ENCODE measurements at places on chromosomes 2 and 18. TPM values are rescaled to one million over a fixed set of nuclear protein-coding genes. Genes with fewer than 3 reads are reported as not detected.

DNA sequence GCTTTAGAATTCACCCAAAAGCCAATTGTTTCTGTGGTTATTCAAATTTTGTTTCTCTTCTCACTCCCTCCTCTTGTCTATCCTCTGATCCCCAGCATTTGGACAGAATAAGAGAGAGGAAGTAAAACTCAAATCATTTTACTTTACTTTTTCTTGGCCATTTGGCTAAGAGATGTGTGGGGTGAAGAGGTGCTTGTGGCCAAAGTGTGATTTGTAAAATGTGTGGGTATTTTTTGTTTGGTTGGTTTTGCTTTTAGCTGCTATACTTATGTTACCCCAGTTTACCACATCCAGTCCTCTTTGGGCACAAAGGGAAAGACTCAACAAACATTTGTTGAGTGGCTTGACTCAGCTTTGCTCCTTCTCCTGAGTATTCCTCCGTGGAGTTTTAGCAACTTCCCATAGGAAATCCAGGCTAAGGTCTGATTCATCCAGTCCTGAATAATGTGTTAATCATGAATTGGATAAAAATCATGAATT, 109.1 kb upstream of the CYP1B1 start:
- H3K27ac ChIP-seq, result no peak overlapping the region
- no peak overlapping the region for H3K4me3 ChIP-seq
- H3K27me3 ChIP-seq, result no peaks in the 10 kb centered on the region
- DNase-seq, result no peak
- no peaks in the 10 kb centered on the region for H3K4me1 ChIP-seq

GRCh38 chr2:135798275-135798705, 38.7 kb downstream of the LCT start:
- no peak overlapping the region for H3K4me3 ChIP-seq
- no peaks in the 10 kb centered on the region for H3K27me3 ChIP-seq
- H3K27ac ChIP-seq, result no peak overlapping the region

GRCh38 chr2:37635504-37636380, 35.7 kb downstream of the CDC42EP3 start:
- H3K4me3 ChIP-seq, result no peak overlapping the region
- no peaks in the 10 kb centered on the region for H3K27me3 ChIP-seq

DNA sequence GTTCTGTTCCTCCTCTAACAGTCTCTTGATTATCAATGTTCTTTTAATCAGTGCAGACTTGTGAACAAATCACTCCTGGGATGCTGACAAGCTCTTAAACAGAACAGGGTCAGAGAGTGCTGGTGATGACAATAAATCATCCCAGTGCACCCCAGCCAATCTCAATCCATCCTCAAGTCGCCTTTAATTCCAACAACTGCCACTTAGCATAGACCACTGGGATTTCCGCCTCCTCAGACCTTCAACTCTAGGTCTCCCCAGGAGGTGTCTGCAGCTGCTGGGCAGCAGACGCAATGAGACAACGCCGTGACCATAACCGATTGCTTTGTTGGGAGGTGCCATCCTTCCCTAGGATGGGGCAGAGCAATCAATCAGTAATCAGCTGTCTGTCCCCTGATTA, 184.2 kb upstream of the ACAA2 start:
- no peaks in the 10 kb centered on the region for H3K27me3 ChIP-seq
- no peak overlapping the region for H3K4me3 ChIP-seq
- DNase-seq, result no peak
- no peaks in the 10 kb centered on the region for H3K36me3 ChIP-seq
- no peak overlapping the region for H3K27ac ChIP-seq
- H3K4me1 ChIP-seq, result no peaks in the 10 kb centered on the region

GRCh38 chr2:126643431-126643830, 12.5 kb upstream of the GYPC start:
- H3K27me3 ChIP-seq, result no peaks in the 10 kb centered on the region
- peak; percentile 23 for DNase-seq
- peaks cover 7% of the 10 kb centered on the region for H3K4me1 ChIP-seq
- H3K27ac ChIP-seq, result no peak overlapping the region
- H3K36me3 ChIP-seq, result no peaks in the 10 kb centered on the region

DNA sequence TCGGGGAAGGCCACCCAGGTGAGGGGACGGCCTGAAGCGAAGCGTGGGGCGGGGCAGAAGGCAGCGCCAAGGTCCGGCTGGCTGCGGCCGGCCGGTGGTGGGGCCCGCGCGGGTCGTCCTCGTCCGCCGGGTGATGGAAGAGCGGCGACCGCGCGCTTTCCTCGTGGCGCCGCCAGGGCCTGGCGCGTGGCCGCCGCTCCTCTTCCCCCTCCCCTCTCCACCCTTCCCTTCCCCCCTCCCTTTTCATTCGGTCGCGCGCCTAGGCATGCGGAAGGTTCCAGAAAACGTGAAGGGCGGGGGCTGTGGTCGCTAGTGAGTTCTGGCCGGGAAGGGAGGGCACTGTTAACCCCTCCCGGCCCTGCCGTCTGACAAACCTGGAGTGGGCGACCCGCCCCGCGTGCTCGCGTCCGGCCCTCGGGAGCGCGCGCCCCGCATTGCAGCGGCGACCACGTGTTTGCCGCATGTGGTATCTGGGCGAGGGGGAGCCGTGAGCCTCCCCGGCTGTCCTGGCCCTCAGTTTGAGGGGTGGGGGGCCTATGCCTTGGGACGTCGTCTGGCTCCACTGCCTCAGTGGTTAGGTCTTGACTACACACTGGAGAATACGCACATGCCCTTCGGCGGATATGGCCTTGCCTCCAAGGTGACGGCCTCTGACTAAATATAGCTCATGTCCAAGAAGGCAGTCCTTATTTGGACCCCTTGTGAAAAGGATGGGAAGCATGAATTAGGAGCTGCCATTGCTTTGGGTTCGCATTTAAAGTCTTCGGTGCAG, 579 bp downstream of the MAT2A start:
- peak overlapping the region; percentile 72 for H3K4me3 ChIP-seq
- H3K4me1 ChIP-seq, result peaks cover 43% of the 10 kb centered on the region

- H3K27me3 ChIP-seq, result peaks cover 11% of the 10 kb centered on the region
- no peaks in the 10 kb centered on the region for H3K4me1 ChIP-seq
- no peak for DNase-seq
- H3K36me3 ChIP-seq, result no peaks in the 10 kb centered on the region
Measured at GRCh38 chr2:240237609-240238174, 97.2 kb upstream of the OTOS start.

GRCh38 chr18:66994790-66995189, 390.9 kb upstream of the CDH19 start:
- DNase-seq, result no peak
- H3K27ac ChIP-seq, result no peak overlapping the region
- no peaks in the 10 kb centered on the region for H3K36me3 ChIP-seq
- H3K27me3 ChIP-seq, result no peaks in the 10 kb centered on the region
- no peaks in the 10 kb centered on the region for H3K4me1 ChIP-seq

DNA sequence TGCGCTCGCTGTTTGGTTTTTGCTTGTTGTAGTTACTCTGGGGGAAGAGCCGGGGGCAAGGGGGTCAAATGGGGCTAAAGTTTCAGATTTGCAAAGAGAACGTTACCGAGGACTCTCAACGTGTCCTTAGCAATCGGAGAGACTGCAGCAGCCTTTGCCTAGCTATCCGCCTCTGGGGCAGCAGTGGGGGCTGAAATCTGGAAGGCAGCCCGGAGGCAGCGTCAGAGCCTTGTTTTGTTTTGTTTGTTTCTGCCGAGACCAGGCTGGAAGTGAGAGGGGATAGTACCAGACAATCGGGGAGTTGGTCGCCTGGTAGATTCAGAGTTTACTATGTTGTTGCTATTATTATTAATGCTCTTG, 1.2 kb downstream of the CDH20 start:
- no peak overlapping the region for H3K27ac ChIP-seq
- peak overlapping the region; percentile 87 for H3K4me3 ChIP-seq
- peaks cover 64% of the 10 kb centered on the region for H3K27me3 ChIP-seq
- H3K4me1 ChIP-seq, result peaks cover 11% of the 10 kb centered on the region

DNA sequence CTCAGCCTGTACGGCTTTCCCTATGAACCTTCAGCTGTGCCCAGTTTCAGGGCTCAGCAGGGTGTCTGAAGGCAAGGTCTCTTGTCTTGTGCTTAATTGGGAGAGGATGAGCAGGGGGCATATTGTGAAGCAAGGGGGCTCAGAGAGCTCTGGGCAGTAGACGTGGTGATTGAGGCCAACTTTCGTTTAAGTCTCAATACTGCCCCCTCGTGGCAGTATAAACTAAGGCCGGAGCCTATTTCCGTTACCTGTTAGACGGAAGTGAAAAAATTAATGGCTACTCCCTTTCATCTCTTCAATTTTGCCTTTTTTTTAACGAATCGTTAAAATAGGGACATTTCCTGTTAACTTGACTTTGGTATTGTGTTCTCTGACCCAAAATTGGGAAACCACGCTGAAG, 193.4 kb downstream of the TDRD15 start:
- no peaks in the 10 kb centered on the region for H3K27me3 ChIP-seq
- H3K36me3 ChIP-seq, result no peaks in the 10 kb centered on the region
- peaks cover 6% of the 10 kb centered on the region for H3K4me1 ChIP-seq
- DNase-seq, result peak; percentile 86

- no peak overlapping the region for H3K4me3 ChIP-seq
- H3K27me3 ChIP-seq, result no peaks in the 10 kb centered on the region
- H3K27ac ChIP-seq, result no peak overlapping the region
- no peaks in the 10 kb centered on the region for H3K4me1 ChIP-seq
- DNase-seq, result no peak
- H3K36me3 ChIP-seq, result no peaks in the 10 kb centered on the region
Measured at GRCh38 chr2:227411320-227411989, 23.7 kb upstream of the SCYGR1 start.

DNA sequence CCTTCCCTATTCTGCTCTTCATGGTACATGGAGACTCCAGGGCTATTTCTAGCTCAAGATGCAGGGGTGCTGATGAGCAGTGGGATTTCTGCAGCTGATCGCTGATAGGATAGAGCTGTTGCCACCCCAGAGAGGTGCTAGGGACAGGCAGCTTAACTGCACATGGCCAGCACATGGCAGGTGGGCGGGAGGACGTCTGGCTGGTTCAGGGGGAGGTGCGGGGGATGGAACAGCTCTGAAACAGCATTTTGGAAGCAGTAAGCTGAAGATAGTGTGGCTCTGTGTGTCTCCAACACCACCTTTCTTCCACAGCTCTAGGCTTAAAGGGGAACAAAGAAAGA, 151.9 kb upstream of the PELI1 start:
- no peaks in the 10 kb centered on the region for H3K4me1 ChIP-seq
- no peak overlapping the region for H3K27ac ChIP-seq
- no peak for DNase-seq
- H3K36me3 ChIP-seq, result no peaks in the 10 kb centered on the region

GRCh38 chr2:60319031-60319547, 234.4 kb downstream of the BCL11A start:
- DNase-seq, result no peak
- H3K27ac ChIP-seq, result no peak overlapping the region
- no peaks in the 10 kb centered on the region for H3K36me3 ChIP-seq
- H3K4me3 ChIP-seq, result no peak overlapping the region

GRCh38 chr18:36296650-36297416, 680 bp upstream of the FHOD3 start:
- no peaks in the 10 kb centered on the region for H3K36me3 ChIP-seq
- peaks cover 29% of the 10 kb centered on the region for H3K27me3 ChIP-seq
- peak overlapping the region; percentile 90 for H3K4me3 ChIP-seq
- H3K4me1 ChIP-seq, result peaks cover 19% of the 10 kb centered on the region
- DNase-seq, result peak; percentile 88
- H3K27ac ChIP-seq, result peak overlapping the region; percentile 90

DNA sequence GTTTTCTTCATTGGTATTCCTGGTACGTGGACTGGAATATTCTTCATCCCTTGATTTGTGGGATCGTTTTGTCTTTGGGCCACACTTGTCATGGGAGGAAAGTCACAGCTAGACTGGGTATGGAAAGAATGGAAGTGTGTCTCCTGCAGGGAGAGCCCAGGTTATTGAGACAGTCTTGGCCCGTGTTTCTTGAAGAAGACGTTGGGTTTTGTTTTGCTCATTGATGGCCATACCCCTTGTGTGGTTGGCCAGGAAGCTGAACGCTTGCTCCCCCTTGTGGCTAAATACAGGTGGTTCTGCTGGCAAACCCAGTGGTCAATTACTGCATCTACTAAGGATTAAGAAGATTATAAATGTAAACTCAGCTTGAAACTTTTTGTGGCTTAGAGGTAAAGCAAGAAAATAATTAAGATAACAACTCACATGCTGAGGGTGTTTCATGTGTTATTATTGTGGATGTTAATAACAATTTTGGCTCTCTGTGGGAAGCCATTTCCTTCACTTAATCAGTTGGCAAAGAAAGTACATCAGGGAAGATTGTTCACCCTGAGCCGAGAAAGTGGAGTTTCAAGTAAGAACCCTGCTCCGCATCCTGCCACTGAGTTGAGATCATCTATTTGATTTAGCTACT, 91.8 kb downstream of the NEDD4L start:
- peaks cover 30% of the 10 kb centered on the region for H3K4me1 ChIP-seq
- H3K27me3 ChIP-seq, result peaks cover 21% of the 10 kb centered on the region
- DNase-seq, result peak; percentile 80
- H3K4me3 ChIP-seq, result no peak overlapping the region

GRCh38 chr2:57397550-57398360, 648.9 kb upstream of the VRK2 start:
- H3K4me1 ChIP-seq, result no peaks in the 10 kb centered on the region
- H3K27ac ChIP-seq, result no peak overlapping the region
- no peaks in the 10 kb centered on the region for H3K36me3 ChIP-seq
- H3K27me3 ChIP-seq, result no peaks in the 10 kb centered on the region

- DNase-seq, result no peak
- no peaks in the 10 kb centered on the region for H3K36me3 ChIP-seq
- no peak overlapping the region for H3K27ac ChIP-seq
- H3K4me3 ChIP-seq, result no peak overlapping the region
- peaks cover 12% of the 10 kb centered on the region for H3K4me1 ChIP-seq
- H3K27me3 ChIP-seq, result no peaks in the 10 kb centered on the region
Measured at GRCh38 chr2:134244587-134244986, 9.3 kb upstream of the MGAT5 start.

GRCh38 chr18:21593540-21594257, 6.8 kb downstream of the ESCO1 start:
- H3K4me1 ChIP-seq, result peaks cover 2% of the 10 kb centered on the region
- no peak overlapping the region for H3K4me3 ChIP-seq
- no peak for DNase-seq
- H3K36me3 ChIP-seq, result no peaks in the 10 kb centered on the region

DNA sequence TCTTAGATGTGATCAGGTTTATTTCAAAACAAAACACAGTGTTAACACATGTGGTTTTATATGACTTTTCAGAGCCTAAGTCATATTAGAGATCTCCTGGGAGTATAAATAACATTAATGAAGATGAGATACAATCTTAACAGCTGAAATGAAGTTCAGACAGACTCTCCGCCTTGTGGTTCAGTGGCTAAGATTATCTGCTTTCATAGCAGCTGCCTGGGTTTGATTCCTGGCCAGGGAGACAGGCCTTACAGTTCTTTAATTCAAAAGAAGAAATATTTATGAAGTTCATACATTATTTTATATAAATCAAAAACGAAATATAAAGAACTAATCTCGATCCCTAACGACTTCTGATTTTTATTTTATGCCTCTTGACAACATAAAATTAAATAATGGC, 35.2 kb upstream of the TTC32 start:
- H3K27ac ChIP-seq, result no peak overlapping the region
- DNase-seq, result no peak
- H3K4me1 ChIP-seq, result no peaks in the 10 kb centered on the region
- no peaks in the 10 kb centered on the region for H3K27me3 ChIP-seq
- no peak overlapping the region for H3K4me3 ChIP-seq

HJURP gene
- 109 TPM for total RNA-seq

SNTG2 gene
- total RNA-seq, result 5.5 TPM

NFATC1 gene
- 2.3 TPM for total RNA-seq

NGEF gene
- total RNA-seq, result 4.3 TPM

TMEFF2 gene
- 1.7 TPM for total RNA-seq

NMUR1 gene
- total RNA-seq, result 0.52 TPM
